ENCODE measurements at places on chromosomes 11 and 22.

DNA sequence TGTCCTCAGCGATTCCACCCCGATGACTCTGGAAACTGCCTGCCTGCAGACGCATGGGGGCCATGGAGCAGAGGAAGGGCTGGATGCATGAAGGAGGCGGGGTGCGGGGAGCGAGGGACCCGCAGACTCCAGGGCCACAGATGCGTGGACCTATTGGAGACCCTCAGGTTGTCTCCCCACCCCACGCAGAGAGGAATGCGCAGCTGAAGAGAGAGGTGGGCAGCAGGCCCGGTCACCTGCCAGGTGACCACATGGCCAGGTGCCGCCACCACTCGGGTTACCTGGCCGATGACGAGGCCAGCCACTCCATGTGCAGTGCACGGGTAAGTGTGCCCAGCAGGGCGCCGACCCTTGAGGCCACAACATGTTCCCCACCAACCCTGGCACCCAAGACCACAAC lies 371 bp downstream of the CCDC116 start:
- no peak for DNase-seq

- peak; percentile 60 for DNase-seq
Measured at GRCh38 chr11:67416416-67417335, 1.2 kb downstream of the CARNS1 start.

DNA sequence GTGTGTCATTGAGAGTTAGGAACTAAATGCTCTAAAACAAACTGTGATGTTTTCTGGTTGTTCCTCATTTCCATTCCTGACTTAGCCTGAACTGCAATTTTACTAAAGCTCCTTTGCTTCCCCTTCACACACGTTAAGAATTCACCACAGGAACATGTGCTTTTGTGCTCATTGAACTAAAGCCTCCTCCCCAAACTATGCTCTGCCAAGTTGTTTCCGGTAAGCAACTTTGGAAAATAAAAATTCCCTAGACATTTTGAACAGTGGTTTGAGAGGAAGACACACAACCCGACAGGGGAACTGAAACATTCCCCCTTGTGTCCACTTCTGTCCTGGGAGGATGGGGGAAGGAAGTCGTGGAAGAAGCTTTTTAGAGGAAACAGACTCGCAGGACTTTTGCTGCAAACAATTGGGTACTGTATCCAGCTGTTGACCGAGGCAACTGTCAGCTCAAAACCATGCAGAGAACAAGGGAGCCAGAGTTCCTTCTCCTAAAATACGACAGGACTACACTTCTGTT lies 66.9 kb downstream of the GAB2 start:
- no peak for DNase-seq

GRCh38 chr22:28761449-28761755 lies 11.1 kb upstream of the CCDC117 start:
- no peak for DNase-seq

DNA sequence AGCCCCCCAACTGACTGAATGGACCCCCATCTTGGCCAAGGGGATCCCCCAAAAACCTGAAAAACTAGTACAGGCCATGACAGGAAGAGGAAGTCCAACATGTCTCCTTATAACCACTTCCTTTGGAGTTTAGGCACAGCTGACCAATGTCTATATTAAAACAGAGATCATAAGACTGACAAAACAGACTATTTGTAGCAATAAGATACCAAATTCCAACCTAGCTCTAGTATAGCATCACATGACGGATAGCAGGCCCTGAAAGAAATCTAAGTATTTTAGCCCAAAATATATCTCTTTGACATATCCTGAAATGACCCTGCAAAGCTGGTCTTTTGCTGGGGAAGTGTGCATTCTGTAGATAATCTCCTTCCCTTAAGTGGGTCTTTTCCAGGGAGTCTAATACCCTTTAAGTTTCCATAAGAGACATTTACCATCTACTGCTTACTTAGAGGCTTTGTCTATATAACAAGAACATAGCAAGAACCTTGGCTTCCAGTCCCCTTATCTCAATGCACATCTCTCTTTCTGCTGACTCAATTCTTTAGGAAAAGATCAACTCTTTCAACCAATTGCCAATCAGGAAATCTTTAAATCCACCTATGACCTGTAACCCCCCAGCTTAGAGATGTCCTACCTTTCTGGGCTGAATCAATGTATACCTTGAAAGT lies 34.9 kb upstream of the ACER3 start:
- DNase-seq: no peak

DNA sequence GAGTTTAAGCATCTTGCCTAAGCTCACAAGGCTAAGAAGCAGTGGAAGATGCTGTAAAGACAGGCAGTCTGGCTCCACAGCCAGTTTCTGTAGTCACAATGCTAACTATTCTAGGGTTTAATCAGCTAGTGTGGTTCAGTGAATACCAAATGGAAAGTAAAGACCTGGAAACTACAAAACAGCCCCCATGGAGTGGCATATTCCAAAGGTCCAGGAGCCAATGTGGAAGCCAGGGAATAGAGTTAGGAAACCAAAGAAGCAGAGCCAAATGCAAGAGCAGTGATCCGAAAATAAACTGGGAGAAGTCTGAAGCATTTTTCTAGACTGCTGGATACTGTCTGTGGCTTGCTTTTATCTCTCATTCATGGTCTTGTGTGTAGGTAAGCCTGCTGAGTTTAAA lies 731.2 kb upstream of the ANO5 start:
- no peak for DNase-seq

DNA sequence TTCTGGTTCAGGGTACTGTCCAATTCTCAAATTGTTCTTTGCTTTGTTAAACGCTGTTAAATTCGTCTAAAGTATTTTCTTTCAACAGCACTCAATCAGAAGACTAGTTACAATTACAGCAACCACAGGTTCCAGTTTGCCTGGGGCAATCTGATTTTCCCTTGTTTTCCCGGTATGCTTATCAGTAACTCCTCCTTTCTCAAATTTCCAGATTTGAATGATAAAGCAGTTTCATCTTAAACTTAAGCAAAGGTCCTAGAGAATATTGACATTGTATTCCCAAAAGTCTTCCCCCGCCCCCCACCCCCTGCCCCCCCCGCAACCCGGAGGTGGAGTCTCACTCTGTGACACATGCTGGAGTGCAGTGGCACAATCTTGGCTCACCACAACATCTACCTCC lies 10.5 kb upstream of the USP28 start:
- DNase-seq: no peak

- no peak for DNase-seq
Measured at GRCh38 chr11:32288276-32288675, 147.1 kb downstream of the WT1 start.

DNA sequence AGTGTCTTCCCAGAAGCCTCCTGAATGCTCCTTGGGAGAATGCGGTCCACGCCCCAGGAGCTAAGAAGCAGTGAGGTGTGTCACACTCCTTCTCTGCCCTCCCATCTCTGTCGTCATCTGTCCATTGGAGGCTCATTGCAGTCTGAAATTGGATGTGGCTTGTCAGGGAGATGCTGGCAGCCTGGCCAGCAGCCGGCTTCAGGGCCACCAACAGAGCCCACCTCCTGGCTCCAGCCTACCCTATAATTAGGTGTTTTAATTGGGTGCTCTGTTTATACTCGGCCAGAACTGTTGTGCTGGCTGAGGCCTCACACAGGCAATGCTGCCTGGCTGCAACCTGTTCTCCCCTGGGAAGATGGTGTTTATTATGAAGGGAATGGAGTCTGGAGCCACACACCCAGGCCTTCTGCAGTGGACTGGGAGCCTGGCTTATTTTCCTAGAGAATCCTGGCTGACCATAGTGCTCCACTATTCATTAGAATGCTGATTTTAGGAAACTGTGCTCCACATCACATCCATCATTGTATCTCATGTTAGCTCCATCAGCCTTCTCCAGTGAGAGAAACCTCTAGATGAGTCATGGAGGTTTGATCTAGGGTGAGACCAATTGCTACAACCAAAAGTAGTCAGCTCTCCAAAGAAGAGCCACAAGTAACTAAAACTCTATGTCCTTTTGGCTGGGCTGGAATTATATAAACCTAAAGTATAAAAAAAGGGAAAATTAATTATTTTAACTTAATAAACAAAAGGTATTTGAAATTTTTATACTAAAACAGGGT lies 86.8 kb upstream of the CRTAM start:
- no peak for DNase-seq

GRCh38 chr11:78649361-78650215 lies 74.9 kb upstream of the NARS2 start:
- DNase-seq: no peak

DNA sequence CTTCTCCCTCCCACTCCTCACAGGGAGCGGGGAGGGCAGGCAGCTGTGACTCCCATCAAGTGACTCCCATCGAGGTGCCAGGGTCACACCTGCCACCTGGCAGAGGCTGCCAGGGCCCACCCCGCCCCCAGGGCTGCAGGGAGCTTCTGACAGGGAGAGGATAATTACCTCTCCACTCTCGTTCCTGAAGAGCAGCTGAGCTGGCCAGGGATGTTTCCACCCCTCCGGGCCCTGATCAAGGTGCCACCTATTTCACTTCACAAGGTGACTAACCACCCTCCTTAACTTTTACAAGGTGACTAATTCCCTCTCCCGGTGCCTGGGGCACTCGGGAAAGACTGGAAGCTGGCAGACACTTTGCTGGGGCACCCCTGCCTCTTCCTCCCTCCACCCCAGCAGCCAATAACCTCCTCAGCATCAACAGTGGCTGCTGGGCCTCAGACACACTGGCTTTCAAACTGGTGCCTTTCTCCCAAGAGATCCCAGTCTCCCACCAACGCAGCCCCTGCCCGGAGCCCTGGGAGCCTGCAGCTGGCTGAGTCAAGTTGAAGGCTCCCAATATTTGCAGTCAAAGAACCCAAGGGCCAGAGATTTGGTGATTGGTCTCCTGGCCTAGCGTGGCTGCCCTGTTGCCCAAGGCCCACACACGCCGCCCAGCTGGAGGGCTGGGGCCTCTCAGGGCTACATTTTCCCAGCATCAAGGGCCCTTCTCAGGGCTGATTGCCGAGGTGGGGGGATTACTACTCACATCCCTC lies 22.0 kb upstream of the MYRF start:
- no peak for DNase-seq

DNA sequence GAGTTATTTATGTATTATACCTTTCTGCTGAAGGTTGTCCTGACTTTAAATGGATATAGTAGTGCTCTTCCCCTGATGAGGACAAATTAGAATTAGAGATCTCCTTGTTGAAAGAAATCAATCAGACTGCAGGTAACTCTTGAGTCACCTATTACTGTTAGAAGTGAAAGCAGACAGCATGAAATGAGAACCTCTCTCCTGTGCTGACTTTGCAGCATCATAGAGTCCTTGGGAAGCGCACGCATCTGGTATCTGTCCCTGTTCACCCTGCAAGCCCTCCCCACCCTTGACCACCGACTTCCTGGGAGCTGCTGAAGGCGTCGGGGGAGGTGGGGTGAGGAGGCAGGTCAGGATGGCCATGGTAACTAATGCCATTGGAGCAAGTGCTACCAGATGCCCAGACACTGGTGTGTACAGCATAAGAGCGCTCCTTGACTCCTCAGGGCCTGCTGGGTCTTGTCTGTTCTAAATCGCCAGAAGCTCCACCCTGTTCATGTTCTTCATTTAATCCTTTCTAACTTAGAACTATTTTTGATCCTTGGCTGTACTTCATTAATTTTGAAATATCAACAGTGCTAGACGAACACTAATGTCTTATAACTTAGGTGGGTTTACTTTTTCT lies 143.9 kb downstream of the WNT7B start:
- DNase-seq: no peak

DNA sequence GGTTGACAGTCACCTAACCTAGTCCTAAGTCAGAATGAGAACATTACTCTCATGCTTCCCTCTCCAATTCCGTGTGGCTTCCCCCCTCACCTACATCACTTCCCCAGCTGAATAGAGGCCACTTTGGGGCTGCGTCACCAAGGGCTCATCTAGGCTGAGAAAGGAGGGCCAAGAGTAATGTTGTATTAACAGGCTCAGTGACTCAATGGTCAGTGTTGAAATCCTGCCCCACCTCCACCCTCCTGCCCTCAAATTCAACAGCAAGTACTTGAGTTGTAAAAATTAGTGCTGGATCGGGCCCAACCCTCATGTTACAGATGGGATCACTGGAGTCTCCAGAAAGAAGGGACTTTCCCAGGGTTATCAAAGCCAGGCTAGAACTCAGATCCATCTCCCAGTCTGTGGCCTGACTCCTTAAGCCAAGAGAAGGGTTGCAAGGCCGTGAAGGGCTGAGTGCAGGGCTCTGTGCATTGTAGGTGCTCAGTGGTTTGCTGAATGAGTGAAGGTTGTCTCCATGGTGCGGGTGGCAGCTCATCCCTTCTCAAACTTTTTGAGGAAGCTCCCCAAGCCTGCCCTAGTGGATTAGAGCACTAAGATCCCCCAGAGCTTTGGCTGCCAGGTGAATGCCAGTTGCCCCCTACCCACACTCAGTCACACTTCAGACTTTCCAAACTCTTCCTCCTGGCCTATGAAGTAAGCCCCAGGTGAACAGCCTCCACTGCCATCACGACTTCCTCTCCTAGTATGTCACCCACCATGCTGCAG lies 3.2 kb downstream of the DGAT2 start:
- DNase-seq: no peak

- no peak for DNase-seq
Measured at GRCh38 chr11:1202154-1202775, 20.6 kb upstream of the MUC5B start.

DNA sequence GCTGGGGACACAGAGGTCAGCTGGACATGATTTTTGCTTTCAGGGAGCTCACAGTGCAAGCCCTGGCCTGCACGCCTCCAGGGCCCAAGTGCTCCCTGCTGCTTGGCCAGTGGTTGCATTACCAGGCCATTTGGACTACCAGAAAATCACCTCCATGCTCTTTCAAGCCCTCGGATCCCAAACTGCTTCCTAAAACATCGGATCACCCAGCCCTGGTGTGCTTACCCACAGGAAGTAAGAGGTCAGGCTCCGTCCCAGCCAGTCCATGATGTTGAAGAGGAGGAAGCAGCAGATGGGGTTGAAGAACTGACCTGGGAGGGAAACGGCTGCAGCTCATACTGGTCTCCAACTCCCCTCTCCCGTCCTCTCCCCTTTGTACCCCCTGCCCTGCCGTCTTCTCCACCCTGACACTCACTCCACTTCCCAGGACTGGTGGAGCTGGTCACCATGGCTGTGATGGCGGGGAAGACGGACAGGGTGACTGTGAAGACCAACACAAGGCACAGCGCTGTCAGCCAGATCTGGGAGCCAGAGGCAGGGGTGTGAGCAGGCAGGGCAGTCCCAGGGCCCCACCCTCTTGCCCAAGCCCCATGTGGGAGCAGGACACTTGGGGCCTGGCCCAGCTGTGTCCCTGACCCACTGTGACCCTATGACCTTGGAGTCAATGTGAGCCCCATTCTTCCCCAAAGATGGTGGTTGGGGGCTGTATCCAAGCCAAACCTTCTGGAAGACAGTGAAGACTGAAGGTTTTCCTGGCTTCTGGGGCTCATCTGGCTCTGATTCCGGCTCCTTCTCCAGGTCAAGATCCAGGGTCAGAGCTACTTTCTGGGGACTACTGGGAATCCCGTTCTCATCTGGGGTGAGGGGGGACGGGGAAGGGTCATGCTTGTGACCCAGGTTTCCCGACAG lies 5.6 kb downstream of the SLC29A2 start:
- DNase-seq: no peak

- no peak for DNase-seq
Measured at GRCh38 chr11:28763876-28764275, 655.7 kb downstream of the METTL15 start.

GRCh38 chr11:58028687-58029411 lies 1.9 kb upstream of the OR6Q1 start:
- DNase-seq: no peak

- no peak for DNase-seq
Measured at GRCh38 chr11:128323381-128323780, 264.0 kb downstream of the ETS1 start.

GRCh38 chr11:72475381-72475780 lies 41.0 kb upstream of the CLPB start:
- DNase-seq: no peak

Data from stimulated activated CD8-positive, alpha-beta memory T cell treated with anti-CD3 and anti-CD28 coated beads, Interleukin-12 subunit alpha, Interleukin-12 subunit beta, amount 100 ng/mL, for 4 hours (primary cell).